ENCODE measurements at places on chromosomes 7 and 10.

DNA sequence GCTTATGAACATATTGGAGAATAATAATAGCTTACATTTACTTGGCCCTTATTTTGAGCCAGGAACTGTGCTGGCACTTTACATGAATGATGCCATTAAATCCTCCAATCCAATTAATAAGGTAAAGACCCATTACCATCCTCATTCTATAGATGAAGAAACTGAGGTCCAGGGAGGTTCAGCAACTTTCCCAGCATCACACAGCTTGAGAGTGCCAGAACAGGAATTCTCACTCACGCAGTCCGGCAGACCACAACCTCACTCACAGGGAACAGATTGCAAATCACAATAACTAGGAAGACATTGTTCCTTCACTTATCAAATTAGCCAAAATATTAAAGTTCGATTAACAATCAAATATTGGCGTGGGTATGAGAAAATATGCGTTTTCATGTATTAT is 18.3 kb downstream of the GPRIN2 start:
- DNase-seq: no peak

GRCh38 chr7:13982940-13983677 is 6.4 kb downstream of the ETV1 start:
- DNase-seq: no peak

GRCh38 chr7:149776289-149776688 is 2.9 kb upstream of the ZNF467 start:
- DNase-seq: no peak

GRCh38 chr10:42738679-42739078 is 43.9 kb upstream of the BMS1 start:
- DNase-seq: no peak

DNA sequence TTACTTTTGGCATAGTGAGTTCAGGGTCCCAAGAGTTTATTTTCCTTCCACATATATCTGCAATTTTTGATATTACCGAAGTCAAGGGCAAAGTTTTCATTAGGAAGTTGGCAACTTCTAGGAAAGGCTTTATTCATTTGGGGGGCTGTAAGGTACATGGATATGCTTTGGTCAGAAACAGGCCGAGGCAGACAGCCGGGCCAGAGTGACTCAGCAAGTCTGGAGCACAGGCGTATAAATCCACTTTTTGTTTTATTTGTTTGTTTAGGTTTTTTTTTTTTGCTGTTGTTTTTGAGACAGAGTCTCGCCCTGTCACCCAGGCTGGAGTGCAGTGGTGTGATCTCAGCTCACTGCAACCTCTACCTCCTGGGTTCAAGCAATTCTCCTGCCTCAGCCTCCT is 3.7 kb downstream of the ZNF680 start:
- no peak for DNase-seq

- no peak for DNase-seq
Measured at GRCh38 chr10:73940634-73941221, 29.8 kb downstream of the PLAU start.

GRCh38 chr7:19060761-19061259 is 56.6 kb downstream of the TWIST1 start:
- no peak for DNase-seq

DNA sequence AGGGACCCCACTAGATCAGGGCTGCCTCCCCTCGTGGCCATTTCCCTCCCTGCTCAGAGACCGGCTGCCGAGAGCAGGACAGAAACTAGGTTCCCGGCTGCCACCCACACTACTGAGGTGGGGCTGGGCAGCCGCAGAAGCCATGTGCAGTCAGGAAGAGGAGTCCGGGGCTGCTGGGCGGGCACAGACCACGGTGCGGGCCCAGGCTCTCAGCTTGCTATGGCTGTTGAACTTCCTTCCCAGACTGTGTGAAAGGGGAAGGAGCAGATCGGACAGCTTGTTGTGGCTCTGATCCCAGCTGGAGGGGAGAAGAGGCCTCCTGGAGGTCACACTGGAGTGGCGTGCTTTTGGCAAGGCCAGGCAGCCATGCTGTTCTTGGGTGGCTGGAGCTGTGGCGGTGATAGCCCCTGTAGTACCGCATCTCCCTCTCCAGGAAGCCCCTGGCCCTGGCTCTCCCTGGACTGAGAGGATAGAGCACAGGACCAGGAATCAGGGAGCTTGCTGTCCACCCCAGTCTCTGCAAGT is 56.8 kb downstream of the HK1 start:
- DNase-seq: no peak

GRCh38 chr10:98090822-98091221 is 43.6 kb upstream of the R3HCC1L start:
- DNase-seq: no peak

DNA sequence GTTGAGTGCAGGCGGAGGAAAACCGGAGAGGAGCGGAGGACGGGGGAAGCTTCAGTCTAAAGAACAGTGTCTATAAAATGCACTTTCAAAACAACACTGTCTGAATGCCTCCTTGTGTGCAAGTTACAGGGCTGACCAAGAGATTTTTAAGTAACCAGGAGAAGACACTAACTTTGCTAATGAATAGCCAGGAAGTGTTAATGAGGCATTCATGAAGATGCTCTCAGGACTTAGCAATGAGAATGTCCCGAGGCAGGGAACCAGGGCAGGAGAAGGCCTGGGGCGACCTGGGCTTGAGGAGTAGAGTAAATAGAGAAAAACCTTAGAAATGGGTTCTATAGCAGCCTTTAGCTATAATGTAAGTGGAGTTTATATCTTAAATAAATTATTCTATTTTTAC is 312.1 kb downstream of the SKIDA1 start:
- no peak for DNase-seq

DNA sequence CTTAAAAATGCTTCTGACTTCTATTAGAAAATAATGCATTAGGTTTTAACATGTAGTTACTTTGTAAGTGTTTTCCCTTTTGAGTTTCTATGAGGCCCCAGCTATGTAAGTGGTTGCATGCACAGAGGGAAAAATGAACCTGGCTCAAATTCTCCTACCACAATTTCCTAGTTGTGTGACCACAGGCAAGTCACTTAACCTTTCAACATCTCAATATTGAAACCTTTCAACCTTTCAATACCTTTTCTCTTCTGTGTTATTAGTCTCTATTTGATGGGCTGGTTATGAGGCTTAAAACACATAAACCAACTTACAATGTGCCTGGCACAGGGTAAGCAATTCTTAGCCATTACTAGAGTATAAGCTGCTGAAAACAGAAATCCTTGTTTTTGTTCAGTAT is 203.0 kb downstream of the KCND2 start:
- DNase-seq: no peak
